ENCODE measurements at places on chromosomes 12 and 14.
A peak's percentile ranks its signal among the peaks of the same experiment; 100 is the strongest.

- DNase-seq, result no peak
Measured at GRCh38 chr14:100633406-100633805, 46.2 kb upstream of the BEGAIN start.

- no peak for DNase-seq
Measured at GRCh38 chr12:23350808-23351207, 598.7 kb downstream of the SOX5 start.

GRCh38 chr14:36976571-36977023 is 195.8 kb downstream of the SLC25A21 start:
- DNase-seq, result peak; percentile 46

- peak; percentile 88 for DNase-seq
Measured at GRCh38 chr14:68479247-68479646, 313.6 kb downstream of the ZFP36L1 start.

DNA sequence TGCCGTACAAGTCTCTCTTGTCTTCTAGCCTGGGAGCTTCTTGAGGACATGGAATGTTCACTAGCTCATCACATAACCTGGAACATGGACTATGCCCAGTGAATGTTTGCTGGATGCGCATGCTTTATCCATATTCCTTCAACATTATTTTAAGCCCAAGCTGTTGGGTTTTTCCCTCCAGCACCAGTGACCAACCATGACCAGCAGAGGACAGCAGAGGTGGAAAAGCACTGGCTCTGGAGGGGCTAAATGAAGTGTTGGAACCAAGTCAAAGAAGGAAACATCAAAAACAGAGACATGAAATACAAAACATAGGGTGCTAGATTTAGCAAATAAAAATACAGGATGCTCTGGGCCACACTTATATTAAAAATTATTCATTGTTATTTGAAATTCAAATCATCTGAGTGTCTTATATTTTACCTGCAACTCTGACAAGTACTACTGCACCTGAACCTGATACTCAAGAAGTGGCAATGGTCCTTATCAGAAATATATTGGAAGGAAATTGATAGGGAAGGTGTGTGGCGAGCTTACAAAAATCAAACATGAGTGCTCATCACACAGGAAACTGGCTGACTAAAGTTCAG is 23.1 kb upstream of the HELB start:
- DNase-seq, result peak; percentile 23

DNA sequence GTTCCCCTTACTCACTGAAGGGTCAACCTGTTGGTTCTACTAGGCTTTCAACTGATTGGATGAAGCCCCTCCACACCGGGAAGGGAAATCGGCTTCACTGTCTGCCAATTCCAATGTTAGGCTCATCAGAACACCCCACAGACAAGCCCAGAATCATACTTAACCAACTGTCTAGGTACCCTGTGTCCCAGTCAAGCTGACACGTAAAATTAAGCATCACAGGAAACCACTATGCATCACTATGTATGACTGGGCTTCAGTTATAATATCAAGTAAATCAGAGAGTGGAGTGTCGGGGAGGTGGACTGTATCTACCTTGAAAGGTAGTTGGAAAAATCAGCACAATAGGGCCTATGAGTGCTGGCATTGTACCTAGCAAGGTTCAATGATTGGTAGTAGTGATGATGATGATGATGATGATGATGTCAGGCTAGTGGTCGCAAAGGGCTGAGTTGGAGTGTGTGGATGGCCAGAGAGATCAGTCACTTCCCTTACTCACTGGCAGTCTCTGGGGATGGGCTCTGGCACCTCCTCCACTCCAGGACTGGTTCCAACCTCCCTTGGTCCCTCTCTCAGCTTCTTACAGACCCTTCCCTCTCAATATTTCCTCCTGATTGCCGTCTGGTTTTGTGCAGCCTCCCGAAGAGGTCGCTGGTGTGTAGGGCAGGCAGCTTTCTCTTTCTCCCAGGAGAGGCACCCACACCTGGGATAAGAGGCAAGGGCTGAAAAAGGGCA is 3.3 kb upstream of the ATG101 start:
- no peak for DNase-seq

Data from amniotic epithelial cell (primary cell).